Trophoblast cell (in vitro differentiated cells and primary cell): ENCODE measurements at places on chromosomes 5 and 9.
A peak's percentile ranks its signal among the peaks of the same experiment; 100 is the strongest.

- H3K4me3 ChIP-seq: no peak overlapping the region
- no peak overlapping the region for H3K27ac ChIP-seq
- H3K27me3 ChIP-seq: no peaks in the 10 kb centered on the region
- DNase-seq: no peak
Measured at GRCh38 chr5:168318240-168318639, 26.8 kb downstream of the WWC1 start.

GRCh38 chr9:87226896-87227295, 270.8 kb upstream of the DAPK1 start:
- no peak overlapping the region for H3K27ac ChIP-seq
- no peak for DNase-seq
- H3K36me3 ChIP-seq: no peaks in the 10 kb centered on the region
- no peaks in the 10 kb centered on the region for H3K27me3 ChIP-seq
- no peak overlapping the region for H3K4me3 ChIP-seq

DNA sequence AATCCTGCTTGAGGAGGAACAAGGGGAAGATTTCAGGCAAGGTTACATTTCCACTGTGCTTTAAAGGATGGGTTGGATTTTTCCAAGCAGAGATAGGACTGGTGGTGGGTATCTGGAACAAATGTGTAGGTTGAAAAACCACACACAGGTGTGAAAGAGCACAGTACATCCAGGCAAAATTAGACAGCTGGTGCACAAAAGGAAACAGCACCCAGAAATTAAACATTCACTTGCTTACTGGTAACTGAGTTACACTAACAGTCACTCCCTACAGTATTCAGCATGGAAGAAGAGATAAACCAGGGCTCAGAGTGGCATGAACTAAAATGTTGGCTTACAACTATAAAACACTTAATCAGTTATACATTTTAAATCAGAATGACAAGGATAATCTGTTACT, 81.5 kb upstream of the RASEF start:
- no peaks in the 10 kb centered on the region for H3K27me3 ChIP-seq
- no peak for DNase-seq
- H3K36me3 ChIP-seq: no peaks in the 10 kb centered on the region
- H3K27ac ChIP-seq: no peak overlapping the region
- no peak overlapping the region for H3K4me3 ChIP-seq

DNA sequence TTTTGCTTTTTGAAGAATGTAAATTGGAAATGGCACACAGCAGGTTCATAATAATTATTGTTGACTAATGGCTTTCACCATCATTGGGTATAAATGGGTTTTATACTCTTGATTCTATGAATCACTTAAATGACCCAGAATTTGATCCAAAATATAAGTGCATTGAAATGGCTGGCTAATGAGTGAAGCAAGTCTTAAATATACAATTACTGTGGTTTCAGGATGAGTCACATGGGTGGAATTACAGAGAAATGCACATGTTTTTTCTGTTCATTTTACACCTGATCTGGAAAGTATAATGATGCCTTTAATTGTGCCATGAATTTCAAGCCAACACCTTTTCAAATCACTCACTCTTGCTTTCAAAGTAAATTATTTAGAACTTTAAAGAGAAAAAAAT, 380.8 kb upstream of the CD180 start:
- DNase-seq: no peak
- H3K27ac ChIP-seq: no peak overlapping the region
- H3K36me3 ChIP-seq: no peaks in the 10 kb centered on the region
- peaks cover 2% of the 10 kb centered on the region for H3K4me1 ChIP-seq

- H3K27ac ChIP-seq: no peak overlapping the region
- H3K4me3 ChIP-seq: no peak overlapping the region
- peaks cover 3% of the 10 kb centered on the region for H3K4me1 ChIP-seq
- no peaks in the 10 kb centered on the region for H3K36me3 ChIP-seq
- DNase-seq: peak; percentile 83
- H3K27me3 ChIP-seq: no peaks in the 10 kb centered on the region
Measured at GRCh38 chr9:36450110-36450732, 50.2 kb upstream of the RNF38 start.

DNA sequence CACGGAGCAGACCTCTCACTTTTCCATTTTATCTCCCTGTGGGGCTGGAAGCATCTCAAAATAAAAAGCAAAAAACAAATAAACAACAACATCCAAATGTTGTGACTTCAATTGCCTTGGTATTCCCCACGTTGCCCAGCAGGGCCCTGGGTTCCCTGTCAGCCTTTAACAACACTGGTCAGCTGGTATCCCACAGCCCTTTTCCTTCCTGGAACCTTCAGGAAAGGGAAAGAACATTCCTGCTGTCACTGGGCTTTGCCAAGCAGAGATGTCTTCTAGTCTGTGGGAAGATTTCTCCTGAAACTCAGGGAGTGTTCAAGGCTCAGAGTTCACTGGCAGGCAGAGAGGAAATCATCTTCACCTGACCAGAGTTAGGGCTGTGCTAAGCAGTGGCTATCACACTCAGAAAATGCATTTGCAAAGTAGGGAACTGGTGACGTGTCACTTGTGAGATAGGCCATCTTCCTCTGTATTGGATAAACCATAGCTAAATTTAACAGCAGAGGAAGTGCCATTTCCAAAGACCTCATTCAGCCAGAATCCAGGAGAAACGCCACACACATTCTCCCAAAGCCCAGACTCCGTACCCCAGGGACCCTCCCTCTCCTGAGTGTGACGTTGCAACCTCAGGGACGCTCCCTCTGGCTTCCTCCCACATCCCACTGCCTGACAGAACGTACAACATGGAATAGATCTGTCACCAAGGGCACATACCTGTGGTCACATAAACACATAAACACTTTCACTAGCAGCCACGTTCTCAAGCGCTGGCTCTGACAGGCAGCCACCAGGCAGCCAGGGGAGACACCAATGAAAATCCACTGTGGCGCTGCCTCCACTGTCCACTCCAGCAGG, 274.0 kb upstream of the DAPK1 start:
- H3K27me3 ChIP-seq: no peaks in the 10 kb centered on the region
- peak; percentile 35 for DNase-seq
- H3K36me3 ChIP-seq: no peaks in the 10 kb centered on the region
- no peak overlapping the region for H3K27ac ChIP-seq
- H3K4me1 ChIP-seq: no peaks in the 10 kb centered on the region

GRCh38 chr5:142391058-142391845, 66.4 kb upstream of the SPRY4 start:
- H3K27ac ChIP-seq: no peak overlapping the region
- no peaks in the 10 kb centered on the region for H3K4me1 ChIP-seq
- no peaks in the 10 kb centered on the region for H3K36me3 ChIP-seq
- H3K4me3 ChIP-seq: no peak overlapping the region
- no peak for DNase-seq

GRCh38 chr9:74431467-74431866, 65.7 kb upstream of the RORB start:
- H3K4me1 ChIP-seq: no peaks in the 10 kb centered on the region
- no peak for DNase-seq
- H3K36me3 ChIP-seq: no peaks in the 10 kb centered on the region
- no peaks in the 10 kb centered on the region for H3K27me3 ChIP-seq

GRCh38 chr9:133775291-133775690, 37.1 kb upstream of the SARDH start:
- H3K27me3 ChIP-seq: no peaks in the 10 kb centered on the region
- DNase-seq: no peak
- no peak overlapping the region for H3K27ac ChIP-seq
- no peaks in the 10 kb centered on the region for H3K4me1 ChIP-seq

DNA sequence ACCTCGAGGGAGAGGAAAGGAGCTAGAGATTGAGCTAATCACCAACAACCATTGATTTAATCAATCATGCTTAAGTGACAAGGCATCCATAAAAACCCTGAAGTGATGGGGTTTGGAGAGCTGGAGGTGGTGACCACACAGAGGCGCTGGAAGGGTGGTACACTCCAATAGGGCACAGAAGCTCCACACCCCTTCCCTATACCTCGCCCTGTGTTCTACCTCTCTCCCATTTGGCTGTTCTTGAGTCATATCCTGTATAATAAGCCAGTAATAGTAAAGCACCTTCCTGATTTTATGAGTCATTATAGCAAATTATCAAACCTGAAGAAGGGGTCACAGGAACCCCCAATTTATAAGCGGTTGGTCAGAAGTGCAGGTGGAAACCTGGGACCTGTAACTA, 18.3 kb downstream of the ACTL7B start:
- no peak for DNase-seq
- H3K27ac ChIP-seq: no peak overlapping the region
- no peak overlapping the region for H3K4me3 ChIP-seq

- no peak overlapping the region for H3K27ac ChIP-seq
- no peaks in the 10 kb centered on the region for H3K36me3 ChIP-seq
- no peaks in the 10 kb centered on the region for H3K27me3 ChIP-seq
- no peak for DNase-seq
Measured at GRCh38 chr5:122885891-122886290, 40.5 kb downstream of the SNX24 start.

GRCh38 chr5:7608772-7609171, 212.8 kb downstream of the ADCY2 start:
- H3K4me3 ChIP-seq: no peak overlapping the region
- H3K27ac ChIP-seq: no peak overlapping the region
- H3K36me3 ChIP-seq: no peaks in the 10 kb centered on the region
- H3K4me1 ChIP-seq: no peaks in the 10 kb centered on the region
- H3K27me3 ChIP-seq: no peaks in the 10 kb centered on the region

DNA sequence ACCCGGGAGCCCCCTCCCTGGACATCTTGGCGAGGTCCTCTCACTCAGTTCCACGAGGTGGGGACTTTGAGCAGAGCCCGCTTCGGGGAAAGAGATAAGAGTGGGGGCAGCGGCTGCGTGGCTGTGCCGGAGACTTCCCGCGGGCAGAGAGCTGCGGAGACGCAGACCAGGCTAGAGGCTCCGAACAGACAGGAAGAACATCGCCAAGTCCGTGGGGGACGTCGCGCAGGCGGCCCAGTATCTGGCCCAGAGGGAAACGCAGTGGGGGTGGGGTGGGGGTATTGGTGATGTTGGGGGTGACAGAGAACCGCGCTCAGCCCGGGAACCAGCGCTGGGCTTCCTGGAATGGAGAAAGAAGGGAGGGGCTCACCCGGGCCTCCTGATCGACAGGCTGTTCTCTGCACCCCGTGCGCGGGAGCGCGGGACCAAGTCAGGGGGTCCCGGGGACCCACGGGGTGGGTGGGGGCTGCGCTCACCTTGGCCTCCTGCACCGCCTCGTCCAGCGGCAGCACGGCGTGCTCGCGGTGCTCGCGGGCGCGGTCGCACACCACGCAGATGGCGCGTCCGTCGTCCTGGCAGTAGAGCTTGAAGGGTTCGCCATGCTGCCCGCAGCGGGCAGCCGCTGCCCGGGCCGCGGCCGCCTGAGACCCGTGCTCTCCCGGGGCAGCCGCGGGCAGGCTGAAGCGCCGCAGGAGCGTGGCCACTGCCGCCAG, 727 bp downstream of the TRIM7 start:
- H3K27ac ChIP-seq: no peak overlapping the region
- H3K4me3 ChIP-seq: peak overlapping the region; percentile 66
- H3K36me3 ChIP-seq: no peaks in the 10 kb centered on the region
- DNase-seq: no peak
- peaks cover 31% of the 10 kb centered on the region for H3K27me3 ChIP-seq
- H3K4me1 ChIP-seq: peaks cover 24% of the 10 kb centered on the region
